ENCODE measurements at places on chromosomes 5 and 9.
A peak's percentile ranks its signal among the peaks of the same experiment; 100 is the strongest.

DNA sequence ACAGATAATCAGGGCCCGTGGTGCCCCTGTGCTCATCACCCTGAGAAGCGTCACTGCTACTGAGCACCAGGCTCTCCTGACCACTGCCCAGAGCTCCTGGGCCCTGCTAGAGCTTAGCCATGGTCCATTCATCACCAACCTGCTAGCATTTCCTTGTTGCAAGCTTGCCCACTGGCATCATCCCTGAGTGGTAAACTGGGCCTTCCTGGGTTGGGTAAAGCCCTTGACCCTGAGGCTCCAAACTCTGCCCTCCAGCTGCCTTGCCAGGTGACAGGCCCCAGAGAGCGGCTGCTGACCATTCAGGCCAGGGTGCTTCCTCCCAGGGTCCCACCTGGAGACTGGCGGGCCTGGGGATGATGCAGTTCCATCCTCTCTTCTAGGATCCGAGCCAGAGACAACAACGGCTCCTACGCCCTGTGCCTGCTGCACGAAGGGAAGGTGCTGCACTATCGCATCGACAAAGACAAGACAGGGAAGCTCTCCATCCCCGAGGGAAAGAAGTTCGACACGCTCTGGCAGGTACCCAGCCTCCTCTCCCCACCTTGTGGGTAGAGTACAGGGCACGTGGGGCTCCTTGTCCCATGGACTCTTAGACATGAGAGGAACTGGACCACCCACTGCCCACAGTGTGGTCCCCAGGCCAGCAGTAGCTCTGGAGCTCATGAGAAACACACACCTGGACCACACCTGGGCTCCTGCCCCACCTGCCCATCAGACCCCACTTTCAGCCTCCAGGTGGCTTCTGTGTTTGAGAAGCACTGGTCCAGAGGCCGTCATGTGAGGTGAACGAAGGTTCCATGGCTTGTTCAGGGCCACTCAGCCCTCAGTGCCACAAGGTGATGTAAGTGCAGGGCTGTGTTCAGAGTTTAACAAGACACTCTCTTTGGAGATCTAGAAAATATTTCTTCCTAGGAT lies 60.5 kb downstream of the SYK start:
- no peak for DNase-seq

DNA sequence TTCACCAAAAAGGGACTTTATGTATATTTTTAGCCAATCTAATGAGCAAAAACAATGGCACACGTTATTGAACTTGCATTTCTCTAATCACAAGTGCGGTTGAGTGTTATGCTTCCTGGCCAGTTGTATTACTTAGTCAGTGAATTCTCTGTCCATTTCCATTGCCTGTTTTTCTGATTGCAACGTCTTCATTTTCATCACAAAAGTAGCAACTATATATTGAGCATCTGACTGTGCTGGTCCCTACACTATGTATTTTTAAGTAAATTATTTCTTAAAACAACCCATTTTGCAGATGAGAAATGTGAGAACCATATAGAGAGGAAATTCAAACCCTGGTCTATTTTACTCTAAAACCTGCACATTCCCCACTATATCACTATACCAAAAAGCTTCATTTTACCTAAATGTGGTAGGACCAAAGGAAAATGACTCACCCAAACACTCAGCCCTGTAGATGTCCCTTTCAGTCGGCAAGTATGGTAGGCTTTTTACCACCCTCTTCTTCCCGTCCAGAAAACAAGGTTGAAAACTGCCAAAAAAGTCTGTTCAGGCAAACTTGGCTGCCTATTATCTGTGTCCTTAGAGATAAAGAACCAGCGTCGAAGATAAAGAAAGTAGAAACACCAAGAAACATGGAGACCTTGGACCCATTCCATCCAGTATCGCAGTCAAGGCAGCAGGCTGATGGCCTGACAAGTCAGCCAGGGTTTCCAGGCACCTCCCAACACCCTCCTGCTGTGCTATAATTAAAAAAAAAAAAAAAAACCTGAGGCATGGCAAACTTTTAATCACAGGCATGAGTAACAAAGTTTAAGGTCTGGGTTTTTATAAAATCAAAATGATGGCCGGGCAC lies 18.8 kb upstream of the FAM13B start:
- DNase-seq: no peak

DNA sequence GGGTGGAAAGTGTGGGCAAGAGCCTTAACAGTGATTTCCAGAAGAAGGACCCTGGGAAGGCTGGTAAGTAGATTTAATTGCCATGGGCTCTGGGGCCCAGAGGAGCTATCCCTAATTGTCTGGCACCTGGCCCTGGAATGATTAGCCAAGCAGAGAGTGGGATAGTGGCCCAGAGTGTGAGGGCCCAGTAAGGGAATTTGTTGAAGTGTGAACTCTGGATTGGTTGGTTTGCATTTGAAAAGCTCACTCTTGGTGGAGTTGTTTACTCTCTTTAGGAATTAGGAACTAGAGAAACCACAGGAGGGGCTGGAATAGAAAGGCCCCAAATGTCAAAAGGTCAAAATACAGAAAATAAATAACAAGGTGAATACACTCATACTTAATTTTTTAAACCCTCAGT lies 207.1 kb downstream of the GABRG2 start:
- no peak for DNase-seq

DNA sequence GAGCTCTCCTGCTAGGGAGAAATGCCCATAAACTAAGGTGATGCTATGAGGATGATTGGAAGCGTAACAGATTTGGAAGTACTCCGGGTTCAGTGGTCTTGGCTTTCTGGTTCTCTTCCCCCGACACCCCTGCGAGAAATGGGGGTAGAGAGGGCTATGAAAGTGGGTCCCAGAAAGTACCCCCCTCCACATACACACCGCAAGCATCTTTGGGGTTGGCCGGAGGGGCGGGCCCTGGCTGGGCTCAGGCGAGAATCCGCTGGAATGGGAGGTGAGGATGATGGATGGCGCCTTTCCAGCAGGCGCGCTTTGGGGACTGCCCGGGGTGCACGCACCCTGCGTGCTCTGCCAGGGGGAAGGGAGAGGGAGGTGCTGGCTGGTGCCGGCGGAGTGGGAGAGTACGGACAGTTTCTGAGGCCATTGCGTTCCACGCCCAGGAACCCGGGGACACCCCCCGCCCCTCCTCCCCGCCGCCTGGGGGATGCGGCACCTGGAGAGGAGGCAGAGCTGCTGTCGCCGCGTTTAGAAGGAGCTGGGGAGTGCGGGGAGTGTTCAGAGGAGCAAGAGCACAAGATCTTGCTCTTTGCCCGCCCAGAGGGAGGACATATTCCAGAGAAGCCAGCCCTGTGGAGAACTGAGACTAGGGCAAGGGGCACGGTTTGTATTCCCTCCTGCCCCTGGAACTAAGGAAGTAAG lies 1.9 kb downstream of the PCSK5 start:
- DNase-seq: no peak

DNA sequence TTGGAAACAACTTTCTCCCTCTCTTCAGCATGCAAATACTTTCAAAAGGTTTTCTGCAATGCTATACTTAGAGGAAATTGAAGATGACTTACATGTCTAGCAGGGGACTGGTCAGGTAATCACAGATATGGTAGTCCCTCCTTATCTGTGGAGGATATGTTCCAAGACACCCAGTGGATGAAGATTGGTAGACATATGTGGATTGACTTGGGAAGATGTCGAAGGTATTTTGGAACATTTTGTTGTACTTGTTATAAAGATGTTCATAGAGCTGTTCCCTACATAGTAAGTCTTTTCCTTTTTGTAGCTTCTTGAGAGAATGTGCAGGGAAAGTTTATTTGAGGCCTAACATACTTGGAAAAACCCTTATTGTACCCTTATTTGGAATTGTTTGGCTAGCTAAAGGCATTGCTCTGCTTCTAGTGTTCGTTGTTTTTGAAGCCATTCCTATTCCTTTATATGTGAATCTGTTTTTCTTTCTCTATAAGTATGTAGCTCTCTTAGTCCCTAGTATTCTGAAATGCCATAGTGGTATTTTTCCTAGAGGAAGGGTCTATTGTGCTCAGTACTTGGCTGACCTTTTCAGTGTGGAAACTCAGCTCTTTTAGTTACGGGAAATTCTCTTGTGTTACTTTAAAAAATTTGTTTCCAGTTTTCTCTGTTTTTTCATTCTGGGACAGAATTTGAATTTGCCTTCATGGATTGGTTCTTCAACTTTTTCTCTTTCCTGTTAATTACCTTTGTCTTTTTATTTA lies 25.7 kb downstream of the GPR151 start:
- DNase-seq: no peak

DNA sequence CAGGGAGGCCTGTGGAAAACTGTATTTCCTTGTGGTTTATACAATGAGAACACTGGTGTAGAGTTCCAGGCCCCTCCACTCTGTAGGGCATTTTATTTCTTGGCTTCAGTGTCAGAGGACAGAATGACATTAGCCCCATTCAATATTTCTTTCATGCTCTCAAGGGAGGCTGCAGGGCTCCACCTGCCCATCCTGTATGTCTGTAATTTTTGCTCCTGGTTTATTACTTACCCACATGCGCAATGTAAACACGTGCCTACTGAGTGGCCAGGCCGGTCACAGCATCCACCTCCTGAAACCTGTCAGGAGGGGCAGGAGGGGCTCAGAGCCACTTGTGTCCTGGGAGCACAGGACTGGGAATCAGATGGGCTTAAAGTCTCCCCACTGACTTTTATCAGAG lies 82.4 kb downstream of the GADD45G start:
- no peak for DNase-seq

GRCh38 chr9:21281275-21281674 lies 23.8 kb downstream of the IFNA5 start:
- no peak for DNase-seq

GRCh38 chr9:134642385-134643181 lies 980 bp downstream of the COL5A1 start:
- DNase-seq: no peak

DNA sequence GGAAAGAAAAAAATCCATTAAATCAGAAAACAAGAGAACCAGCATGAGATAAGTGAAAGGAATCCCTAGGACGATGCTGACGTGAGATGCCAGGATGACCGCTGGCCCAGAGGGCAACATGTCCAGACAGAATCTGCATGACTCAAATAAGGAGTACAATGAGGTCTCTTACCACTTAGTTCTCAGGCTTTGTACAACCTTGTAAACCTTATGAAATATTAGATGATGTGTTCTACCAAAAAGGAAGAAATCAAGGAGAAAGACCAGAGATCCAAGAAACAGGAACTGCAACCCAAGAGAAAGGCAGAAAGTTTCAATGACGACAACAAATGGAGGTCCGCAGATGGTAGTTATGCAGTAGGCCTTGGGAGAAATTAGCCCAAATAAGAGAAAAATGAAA lies 2.8 kb upstream of the GPR150 start:
- no peak for DNase-seq

- no peak for DNase-seq
These were observed 191.1 kb downstream of the MAT2B start for GRCh38 chr5:163696579-163696887.

- no peak for DNase-seq
These were observed 50.9 kb upstream of the EQTN start for GRCh38 chr9:27347889-27348288.

DNA sequence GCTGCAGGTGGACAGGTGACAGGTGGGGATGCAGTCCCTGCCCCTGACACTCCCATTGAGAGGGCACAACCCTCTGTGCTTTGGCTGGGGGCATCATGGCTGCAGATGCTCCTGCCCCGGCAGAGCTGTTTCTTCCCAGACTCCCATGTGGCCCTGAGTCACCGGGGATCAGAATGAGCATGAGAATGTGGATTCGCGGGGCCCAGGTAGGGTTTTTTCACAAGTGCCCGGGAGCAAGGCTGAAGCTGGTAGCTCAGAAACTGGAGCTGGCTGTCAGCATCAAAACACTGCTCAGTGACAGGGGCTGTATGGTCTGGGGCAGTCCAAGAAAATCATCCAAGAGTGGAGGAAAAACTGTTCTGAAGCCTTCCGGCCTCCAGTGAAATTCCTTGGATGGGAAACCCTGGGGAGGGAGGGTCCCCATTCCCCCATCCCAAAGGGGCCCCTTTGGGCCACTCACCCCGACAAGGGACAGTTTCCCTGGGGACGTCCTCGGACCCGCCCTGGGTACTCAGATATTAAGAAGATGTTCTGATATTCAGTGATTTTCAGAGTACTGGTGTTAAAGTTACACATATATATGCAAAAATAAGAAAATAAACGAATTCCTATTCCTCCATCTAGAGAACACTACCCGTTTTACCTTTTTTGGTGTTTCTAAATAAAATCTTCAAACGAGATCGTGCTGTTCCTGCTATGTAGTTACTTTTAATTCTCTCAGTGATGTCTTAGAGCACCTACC lies 120.1 kb upstream of the LPCAT1 start:
- DNase-seq: no peak

DNA sequence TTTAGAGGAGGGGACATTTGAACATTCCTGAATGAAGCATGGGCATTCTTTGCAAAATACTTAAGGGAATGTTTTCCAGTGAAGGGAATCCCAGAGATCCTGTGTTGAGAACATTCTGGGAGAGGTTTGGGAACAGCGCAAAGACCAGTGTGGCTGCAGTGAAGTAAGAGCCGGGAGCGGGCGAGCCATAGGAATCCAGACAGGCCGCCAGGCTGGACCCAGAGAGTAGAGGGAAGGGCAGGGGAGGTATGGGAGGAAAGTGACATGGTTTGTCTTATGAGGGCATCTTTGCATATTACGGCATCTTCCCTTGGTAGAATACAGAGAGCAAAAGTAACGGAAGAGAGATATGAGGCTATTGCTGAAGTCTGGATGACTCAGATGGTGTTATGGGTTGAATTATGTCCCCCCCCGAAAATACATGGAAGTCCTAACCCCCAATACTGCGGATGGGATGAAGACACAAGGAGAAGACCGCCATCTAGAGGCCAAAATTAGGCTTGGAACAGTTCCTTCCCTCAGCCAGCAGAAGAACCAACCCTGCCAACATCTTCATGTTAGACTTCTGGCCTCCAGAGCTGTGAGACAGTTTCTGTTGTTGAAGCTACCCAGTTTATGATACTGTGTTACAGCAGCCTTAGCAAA lies 268.2 kb downstream of the MAST4 start:
- no peak for DNase-seq

- DNase-seq: no peak
These were observed 289.9 kb upstream of the ACTBL2 start for GRCh38 chr5:57772512-57772911.

- no peak for DNase-seq
These were observed 4.6 kb downstream of the ENHO start for GRCh38 chr9:34518110-34518616.

GRCh38 chr5:122701640-122702523 lies 73.0 kb upstream of the SNX2 start:
- no peak for DNase-seq

- no peak for DNase-seq
These were observed 38.9 kb downstream of the SLC22A5 start for GRCh38 chr5:132408456-132408855.

GRCh38 chr9:93058355-93059010 lies at the start of gene SUSD3:
TSS of gene SUSD3 (plus strand) at chr9:93058701. CDS start at chr9:93058743, 42 bp downstream.
- DNase-seq: peak; percentile 60
